COR-L47 (cell line): ENCODE measurements at places on chromosomes 2 and 18.

DNA sequence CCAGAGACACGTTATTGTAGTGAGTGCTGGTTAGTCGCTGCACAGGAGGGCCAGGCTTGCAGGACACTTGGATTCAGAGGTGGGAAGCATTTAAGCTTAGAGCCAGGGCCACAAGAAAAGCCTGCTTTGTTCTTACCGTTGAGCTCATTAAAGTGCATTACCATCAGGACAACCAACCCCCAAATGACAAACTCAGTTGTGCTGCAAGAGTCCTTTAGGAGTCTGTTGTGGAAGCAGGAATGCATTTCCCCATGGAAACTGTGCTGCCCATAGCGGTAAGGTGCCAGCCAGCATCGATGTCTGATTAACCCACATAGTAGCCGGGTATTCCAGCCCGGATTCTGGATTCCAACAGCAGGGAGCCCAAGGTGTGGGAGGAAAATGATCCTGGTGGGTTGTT, 23.4 kb upstream of the REEP1 start:
- no peak for DNase-seq

GRCh38 chr2:163751696-163752095, 15.9 kb upstream of the FIGN start:
- DNase-seq: no peak

GRCh38 chr2:51697095-51697494, 665.2 kb upstream of the NRXN1 start:
- no peak for DNase-seq

DNA sequence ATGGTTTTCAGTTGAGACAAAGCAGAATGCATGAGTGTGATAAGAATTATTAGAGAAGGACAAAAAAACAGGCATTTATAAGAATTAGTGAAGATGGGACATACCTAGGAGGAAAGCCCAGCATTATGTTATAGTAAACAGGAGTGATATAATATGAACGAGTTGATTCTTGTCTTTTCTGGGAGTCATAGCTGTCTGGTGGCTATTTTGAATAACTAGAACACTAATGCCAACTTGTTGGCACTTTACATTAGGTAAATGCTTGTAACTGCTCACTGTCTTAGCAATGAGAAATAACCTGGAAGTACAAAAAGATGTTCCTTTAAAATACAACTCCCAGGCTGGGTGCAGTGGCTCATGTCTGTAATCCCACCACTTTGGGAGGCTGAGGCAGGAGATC, 540.8 kb upstream of the SPHKAP start:
- DNase-seq: no peak

DNA sequence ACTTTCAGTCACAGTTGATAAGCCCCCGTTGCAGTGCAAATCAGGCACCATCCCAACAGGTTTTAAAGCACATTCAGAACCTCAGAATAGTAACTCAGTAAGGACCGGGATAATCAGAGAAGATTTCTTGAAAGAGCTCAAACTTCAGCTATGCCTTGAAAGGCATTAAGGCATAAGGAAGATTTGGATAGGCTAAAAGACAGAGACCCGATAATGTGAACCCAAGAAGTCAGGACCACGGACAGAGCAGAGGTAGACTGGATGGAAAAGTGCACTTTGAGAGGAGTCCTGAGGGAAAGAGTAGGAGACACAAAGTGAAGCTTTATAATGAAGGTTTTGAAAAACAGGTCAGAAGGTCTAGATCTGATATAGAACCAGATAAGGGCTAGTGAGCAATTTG, 36.9 kb upstream of the KLF7 start:
- DNase-seq: no peak

DNA sequence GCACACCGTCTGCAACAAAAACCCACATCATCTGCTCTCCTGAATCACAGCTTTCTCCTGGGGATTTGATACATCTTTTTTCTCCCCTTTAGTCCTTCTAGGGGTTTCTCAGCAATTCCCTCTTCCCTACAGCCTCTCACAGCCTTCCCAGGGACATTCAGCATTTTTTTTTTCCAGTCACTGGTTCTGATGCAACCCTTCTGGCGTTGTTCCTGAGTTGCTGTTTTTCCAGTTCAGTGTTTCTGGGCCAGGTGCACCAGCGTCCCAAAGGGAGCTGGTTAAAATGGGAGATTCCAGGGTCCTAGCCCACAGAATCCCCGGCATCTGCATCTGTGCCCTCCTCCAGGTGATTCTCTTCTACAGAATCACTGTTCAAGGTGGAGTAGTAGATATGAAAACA, 36.1 kb downstream of the ADCY3 start:
- no peak for DNase-seq

DNA sequence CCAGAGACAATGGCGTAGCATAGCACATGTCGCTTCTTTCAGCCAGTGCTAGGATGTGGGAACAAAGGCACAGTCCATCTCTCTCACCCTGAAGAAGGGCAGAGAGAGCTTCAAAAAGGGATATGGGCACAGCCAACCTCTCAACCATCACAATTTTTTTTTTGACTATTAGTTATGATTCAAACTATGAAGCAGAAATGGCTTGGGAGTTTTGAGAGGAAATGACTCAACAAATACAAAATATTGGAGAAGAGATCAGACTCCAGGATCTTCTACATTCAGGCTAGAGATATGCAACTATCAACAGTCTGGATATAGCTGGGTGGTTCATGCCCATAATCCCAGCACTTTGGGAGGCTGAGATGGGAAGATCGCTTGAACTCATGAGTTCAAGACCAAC, 109.1 kb downstream of the MCFD2 start:
- no peak for DNase-seq

DNA sequence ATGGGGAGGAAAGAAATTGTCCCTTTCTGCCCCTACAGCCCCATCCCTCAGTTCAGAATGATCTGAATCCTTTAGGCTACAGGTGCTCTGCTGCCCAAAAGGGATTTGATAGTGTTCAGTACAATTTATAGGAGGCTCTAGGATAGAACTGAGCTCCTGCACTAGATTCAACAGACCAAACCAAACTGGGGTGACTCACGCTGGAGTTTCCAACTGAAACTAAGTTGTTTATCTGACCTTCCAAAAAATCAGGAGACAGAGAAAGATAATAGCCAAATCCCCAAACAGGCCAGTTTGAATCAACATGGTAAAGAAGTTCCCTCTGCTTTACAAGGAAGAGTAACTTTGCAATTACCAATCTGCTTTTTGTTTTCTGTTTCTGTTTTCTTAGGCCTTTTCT, 72.7 kb upstream of the MBOAT2 start:
- no peak for DNase-seq

DNA sequence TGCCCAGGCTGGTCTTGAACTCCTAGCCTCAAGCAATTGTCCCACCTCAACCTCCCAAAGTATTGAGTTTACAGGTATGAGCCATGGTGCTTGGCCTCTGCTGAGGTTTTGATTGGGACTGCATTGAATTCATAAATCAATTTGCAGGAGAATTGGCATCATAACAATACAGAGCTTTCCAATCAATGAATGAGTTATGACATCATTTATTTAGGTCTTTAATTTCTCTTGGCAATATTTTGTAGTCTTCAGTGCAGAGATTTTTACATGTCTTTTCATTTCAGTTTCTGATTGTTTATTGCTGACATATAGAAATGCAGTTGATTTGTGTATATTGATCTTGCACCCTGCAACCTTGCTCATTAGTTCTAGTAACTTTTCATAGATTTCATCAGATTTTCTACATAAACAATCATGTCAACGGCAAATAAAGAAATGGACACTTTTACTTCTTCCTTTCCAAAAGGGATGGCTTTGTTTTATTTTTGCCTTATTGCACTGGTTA, 119.9 kb downstream of the TFCP2L1 start:
- DNase-seq: no peak

GRCh38 chr2:197216361-197216979, 94.1 kb downstream of the ANKRD44 start:
- DNase-seq: no peak

DNA sequence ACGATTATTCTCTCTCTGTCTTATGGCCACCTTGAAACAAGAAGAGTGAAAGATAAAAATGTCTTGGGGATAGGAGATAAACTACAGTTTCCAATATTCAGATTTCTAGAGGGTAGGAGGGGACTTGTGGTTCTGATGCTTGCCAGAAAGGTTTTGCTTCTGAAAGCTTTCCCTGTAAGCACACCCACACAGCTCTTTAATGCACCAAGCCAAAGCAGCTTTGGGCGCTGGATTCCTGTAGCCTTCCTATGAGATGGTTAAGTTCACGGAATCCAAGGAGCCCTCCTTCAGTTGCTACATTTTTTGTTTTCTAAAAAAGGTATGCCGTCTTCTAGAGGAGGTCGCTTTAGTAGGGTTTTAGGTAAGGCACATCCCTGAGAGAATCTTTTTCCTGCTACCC, 4.9 kb downstream of the LRRTM1 start:
- no peak for DNase-seq
